Putamen (tissue), 1 donor: ENCODE measurements at places on chromosomes 7 and 10.

- DNase-seq = no peak
Observed at GRCh38 chr10:5776136-5776880, 36.9 kb downstream of the GDI2 start.

DNA sequence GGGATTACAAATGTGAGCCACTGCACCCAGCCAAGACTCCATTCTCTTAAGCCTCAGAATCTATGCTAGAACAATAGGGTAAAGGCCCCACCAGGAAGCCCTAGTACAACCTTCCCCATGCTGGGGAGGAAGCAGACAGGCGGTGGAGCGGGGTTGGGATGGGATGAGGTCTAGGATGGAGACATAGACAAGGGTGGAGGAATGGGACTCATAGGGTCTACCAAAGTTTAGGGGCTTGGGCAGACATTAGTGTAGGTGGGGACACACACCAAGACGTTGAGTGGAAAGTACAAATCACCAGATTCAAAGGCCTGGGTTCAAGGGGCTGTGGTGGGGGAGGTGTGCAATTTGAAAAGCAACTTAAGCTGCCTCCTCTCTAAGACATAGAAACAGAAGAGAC, 19.3 kb downstream of the PRSS2 start:
- no peak for DNase-seq

- no peak for DNase-seq
Observed at GRCh38 chr10:1561731-1562337, 175.5 kb downstream of the ADARB2 start.

DNA sequence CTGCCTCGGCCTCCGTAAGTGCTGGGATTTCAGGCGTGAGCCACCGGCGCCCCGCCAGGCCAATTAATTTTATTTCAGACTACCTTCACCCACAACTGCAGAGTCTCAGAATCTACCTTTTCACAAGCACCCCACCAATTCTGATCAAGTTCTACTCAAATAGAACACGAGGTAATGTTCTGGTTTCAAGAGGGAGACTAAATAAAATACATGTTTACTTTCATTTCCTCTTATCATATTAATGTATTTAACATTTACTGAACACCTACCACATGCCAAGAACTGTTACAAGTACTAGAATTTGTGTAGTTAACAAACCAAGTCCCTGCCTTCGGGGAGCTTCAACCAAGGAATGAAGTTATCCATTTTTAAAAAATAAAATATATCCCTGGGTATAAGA, 25.5 kb upstream of the RGS10 start:
- no peak for DNase-seq

GRCh38 chr10:31897506-31897905, 31.1 kb downstream of the ARHGAP12 start:
- DNase-seq = no peak

GRCh38 chr10:103814105-103814504, 41.3 kb downstream of the SH3PXD2A start:
- DNase-seq = no peak
